ENCODE measurements at places on chromosomes 5 and 9.

DNA sequence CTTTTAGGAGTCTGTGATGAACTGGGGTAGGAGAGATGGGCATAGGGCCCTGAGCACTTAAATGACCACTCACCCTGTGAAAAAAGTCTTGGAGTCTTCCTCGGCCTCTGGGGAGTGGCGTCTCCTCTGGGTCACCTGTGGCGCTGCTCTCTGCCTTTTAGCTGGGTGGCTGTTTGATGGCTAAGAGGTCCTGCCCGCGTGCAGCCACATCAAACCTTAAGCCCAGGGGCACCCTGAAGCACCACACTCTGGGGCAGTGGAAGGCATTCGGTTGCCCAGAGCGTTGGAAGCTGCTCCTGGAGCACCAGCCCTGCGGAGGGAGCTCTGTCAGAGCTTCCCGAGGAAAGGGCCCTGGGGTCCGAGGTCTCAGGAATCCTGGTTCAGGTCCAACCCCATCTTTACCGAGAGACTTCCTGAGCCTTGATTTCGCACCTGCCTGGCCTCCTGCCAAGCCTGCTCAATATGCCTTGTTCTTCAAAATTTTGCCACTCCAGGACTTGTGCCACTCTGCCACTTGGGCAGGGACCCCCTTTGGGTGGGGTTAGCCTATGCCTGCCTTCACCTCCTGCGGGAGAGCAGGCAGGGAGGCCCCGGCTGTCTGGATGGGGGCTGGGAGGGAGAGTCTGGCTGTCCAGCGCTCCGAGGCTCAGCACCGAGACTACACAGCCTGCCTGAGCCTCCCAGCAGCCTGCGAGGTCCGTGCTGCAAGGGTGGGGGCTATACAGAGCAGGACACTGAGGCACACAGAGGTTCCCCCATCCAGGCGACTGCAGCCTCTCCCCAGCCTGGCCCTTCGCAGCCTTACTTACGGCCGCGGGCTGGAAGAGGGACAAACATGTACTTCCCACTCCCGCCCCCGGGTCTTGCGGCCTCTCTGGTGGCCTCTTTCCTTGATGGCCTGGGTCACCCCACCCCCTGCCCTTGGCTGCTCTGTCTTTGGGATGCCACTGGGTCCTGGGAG lies 63.4 kb upstream of the RNU6ATAC start:
- DNase-seq: no peak

GRCh38 chr5:149886692-149887470 lies 57.7 kb downstream of the PDE6A start:
- no peak for DNase-seq

DNA sequence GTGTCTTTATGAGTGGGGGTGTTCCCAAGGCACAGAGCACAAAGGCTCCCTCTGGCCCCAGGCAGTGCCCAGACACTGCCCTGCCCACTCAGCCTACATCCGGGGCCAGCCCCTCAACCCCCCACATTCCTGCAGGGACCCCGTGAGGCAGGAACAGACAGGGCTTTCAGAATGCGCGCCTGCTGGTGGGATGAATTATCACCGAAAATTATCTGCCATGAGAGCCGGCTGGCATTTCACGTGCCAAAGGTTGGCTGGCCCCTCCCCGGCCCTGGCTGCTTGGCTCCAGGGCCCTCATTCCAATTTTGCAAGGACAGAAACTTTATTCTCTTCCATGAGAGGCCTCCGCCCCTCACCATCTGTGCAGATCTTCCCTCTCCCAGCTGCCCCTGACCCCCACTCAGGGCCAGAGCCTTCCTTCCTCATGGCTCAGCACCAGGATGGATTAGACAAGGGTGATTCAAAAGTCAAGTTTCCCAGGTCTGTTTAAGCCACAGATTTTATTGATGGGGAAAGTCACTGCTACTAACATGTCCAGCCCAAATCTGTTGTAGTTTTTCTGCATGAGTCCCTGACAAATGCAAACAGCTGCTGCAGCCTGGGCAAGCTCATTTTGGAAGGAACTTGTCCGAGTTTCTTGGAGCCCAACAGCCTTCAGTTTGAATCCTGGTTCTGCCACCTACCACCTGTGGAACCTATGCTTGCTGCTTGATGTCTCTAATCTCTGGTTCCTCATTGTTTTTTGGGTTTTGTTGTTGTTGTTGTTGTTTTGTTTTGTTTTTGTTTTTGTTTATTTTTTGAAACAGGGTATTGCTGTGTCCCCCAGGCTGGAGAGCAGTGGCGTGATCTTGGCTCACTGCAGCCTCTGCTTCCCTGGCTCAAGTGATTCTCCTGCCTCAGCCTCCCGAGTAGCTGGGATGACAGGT lies 32.3 kb upstream of the WDR38 start:
- DNase-seq: no peak

GRCh38 chr9:116286297-116286696 lies 132.7 kb downstream of the PAPPA start:
- no peak for DNase-seq

- no peak for DNase-seq
Observed at GRCh38 chr5:5586721-5587120, 164.2 kb downstream of the ICE1 start.

DNA sequence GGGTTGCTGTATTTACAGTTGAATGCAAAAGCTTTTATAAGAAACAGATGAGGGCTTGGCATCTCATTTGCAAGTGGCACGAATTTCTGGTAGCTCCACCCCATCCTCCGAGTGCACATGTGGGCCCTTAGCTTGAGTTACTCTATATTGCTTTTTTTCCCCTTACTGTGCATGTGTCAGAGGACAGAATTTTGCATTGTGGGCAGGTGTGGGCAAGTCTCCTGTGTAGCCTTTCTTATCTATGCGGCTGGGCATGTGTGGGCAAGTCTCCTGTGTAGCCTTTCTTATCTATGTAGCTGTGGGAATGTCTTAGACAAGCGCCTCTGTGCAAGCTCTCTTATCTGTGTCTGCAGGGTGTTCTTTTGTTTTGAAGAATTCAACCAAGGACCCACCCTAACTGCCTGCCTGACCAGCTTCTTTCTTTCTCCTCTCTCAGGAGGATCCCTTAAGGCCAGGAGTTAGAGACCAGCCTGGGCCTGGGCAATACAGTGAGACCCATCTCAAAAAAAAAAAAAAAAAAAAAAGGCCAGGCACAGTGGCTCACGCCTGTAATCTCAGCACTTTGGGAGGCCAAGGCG lies 34.1 kb upstream of the SIL1 start:
- DNase-seq: no peak

- peak; percentile 25 for DNase-seq
Observed at GRCh38 chr9:101705135-101705661, 33.2 kb downstream of the GRIN3A start.

DNA sequence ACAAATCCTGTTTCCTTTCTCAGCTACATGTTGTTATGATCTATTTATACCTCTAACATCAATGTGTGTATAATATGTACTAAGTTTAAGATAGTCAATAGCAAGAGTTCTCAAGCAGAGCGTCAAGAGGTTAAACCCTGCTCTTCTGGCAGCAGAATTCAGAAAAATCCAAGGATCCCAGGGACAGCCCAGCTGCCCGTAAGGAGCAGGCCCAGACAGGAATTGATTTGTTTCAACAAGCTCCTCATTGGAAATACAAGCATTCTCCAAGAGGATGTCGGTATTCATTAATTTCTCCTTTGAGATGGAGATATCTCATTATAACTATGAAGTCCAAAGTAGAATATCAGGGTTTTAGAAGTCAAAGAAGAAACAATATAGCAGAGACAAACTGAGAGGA lies 14.9 kb downstream of the EFNA5 start:
- DNase-seq: no peak

GRCh38 chr5:169960659-169961058 lies 19.6 kb downstream of the INSYN2B start:
- no peak for DNase-seq

GRCh38 chr5:4866131-4866659 lies 273.9 kb upstream of the ADAMTS16 start:
- no peak for DNase-seq

GRCh38 chr5:1405539-1406530 lies 39.4 kb downstream of the SLC6A3 start:
- no peak for DNase-seq

- no peak for DNase-seq
Observed at GRCh38 chr5:13325765-13326164, 618.7 kb downstream of the DNAH5 start.

- DNase-seq: no peak
Observed at GRCh38 chr9:69385581-69386033, 60.6 kb downstream of the ENTREP1 start.

GRCh38 chr9:134922932-134923240 lies 5.2 kb upstream of the FCN1 start:
- DNase-seq: no peak

Data from CD4-positive, alpha-beta T cell treated with Interleukin-6 for 4 hours (primary cell).